ENCODE measurements at places on chromosomes 16 and 17.
A peak's percentile ranks its signal among the peaks of the same experiment; 100 is the strongest.

DNA sequence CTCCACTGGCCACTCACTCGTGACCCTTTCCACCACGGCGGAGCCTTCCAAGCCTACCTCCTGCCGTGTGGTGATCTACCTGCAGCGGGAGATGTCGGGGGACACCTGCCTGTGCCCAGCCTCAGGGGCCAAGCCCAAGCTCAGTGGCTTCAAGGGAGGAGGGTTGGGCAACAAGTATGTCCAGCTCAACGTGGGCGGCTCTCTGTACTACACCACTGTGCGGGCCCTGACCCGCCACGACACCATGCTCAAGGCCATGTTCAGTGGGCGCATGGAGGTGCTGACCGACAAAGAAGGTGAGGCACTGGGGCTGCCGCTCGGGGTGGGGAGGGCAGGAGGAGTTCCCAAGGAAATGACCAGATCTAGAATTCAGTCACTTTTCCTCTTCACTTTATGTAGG is 3.9 kb downstream of the TNFAIP1 start:
- no peak for DNase-seq

- no peak for DNase-seq
Observed at GRCh38 chr17:19370493-19370960, 7.8 kb upstream of the MAPK7 start.

DNA sequence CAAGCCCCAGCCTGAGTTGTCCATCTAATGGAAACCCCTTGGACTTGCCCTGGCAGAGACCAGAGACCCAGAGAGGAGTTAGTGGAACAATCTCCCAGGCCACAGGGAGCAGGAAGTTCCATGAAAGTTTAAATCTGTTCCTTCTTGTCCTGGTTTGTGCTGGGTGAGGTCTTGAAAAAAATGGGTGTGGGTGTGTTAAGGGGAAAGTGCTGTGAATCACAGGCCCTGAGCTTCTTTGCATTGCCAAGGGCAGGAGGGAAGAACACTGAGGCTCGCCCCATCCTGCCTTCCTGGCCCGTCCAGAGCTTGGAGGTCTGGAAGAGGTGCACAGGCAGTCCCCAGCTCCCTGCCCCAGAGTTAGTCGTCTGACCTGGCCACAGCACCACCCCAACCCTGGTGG is 2.3 kb downstream of the ADORA2B start:
- no peak for DNase-seq

- DNase-seq: no peak
Observed at GRCh38 chr16:59552164-59552563, 818.0 kb upstream of the GOT2 start.

DNA sequence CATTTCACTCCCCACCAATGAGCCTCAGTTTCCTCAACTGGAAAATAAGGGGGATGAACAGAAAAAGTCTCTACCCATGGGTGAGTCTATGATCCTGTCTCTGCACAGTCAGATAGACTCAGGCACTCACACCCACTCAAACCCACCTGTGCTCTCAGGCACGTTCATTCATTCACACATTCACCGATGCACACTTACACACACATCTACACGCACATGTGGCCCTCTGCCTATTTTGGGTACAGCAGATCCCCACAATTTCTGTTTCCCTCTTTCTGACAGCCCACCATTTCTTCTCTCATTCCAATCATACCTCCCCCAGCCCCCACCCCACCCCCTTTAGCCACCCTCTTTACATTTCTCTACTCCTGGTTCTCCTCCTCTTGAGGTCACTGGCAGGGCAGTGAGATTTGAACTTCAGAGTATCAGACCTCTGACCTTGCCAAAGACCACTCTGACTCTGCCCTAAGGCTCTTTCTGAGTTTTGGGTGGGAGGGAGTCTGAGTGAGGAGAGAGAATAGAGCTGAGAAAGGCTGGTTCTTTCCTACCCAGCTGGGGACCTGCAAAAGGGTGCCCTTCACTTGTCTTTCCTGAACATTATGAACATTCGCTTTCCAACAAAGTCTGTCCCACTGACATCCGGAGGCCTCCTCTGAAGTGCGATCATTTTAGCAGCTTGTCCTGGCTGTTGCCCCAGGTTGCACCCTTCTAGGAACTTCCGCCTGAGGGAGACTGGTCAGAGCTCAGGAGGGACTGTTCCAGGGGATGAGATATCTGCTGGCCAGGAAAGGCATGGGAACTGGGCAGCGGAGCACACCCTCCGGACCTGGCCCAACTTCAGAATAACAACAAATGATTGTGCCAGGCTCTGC is 10.1 kb upstream of the COL1A1 start:
- no peak for DNase-seq

DNA sequence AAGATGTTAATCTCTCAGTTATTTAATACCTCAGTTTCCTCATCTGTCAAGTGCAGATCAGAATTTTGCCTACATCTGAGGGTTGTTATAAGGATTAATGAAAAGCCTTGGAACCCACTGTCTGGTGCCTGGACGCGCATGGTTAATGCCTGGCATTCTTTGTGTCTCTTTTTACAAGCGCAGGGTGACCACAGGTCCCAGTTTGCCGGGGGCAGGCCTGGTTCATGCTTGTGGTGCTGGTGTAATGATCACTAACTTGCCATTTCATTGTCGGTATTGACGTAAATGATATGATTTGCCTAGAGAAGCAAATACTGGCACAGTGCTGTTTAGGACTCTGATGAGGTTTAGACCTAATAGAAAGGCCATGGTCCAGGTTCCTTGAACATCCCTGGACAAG is 23.1 kb downstream of the MRC2 start:
- DNase-seq: no peak

DNA sequence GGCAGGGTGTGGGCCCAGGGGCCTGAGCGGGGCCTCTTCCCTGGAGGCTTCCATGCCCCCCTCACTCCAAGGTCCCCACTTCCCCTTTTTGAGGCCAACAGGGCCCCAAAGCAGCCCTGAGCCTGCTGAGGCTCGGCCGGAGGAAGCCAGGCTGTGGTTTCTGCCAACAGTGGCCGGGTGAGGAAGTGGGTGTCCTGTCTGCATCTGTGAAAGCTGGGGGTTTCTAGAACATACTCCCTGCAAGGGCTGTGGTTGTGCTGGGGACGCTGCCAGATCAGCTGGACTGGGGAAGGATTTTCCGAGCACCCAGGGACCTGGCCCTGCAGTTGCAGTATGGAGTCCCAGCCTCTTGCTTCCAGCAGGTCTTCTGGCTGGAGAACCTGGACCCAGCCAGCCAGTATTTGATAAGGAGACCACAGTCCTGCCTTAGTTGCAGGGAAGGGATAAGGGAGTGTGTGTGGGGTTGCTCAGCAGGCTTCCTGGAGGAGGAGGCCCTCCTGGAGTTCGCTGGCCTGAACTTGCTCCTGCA is 15.7 kb downstream of the ADCY7 start:
- DNase-seq: peak; percentile 84

DNA sequence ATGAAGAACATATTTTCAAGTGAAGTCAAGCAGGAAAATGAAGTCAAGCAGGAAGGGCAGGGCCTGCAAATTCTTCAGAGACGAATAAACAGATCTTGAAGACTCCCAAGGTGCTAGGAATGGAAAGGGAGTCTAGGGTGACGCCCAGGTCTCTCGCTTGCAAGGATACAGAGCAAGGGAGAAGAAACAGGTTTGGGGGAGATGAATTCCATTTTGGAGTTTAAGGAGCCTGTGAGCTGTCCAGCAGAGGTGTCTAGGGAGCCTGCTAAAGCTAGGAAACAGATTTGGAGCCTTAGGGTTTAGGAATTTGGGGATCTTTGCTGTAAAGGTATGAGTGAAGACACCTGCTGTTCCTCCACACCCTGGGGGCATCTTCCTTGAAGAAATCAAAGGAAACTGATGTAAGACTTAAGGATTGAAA is 2.0 kb upstream of the UNKL start:
- no peak for DNase-seq

DNA sequence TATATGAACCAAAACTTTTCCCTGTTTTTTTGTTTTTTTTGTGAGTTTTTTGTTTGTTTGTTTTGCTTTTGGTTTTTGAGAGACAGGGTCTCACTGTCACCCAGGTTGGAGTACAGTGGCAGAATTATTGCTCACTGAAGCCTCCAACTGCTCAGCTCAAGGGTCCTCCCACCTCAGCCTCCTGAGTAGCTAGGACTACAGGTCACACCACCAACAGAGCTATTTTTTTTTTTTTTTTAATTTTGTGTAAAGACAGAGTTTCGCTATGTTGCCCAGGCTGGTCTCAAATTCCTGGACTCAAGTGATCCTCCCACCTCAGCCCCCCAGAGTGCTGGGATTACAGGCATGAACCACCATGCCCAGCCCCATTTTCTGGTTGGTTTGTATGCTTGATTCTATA is 28.6 kb downstream of the CMTM4 start:
- no peak for DNase-seq

- DNase-seq: no peak
Observed at GRCh38 chr17:74008196-74008595, 195.3 kb upstream of the RPL38 start.

- DNase-seq: no peak
Observed at GRCh38 chr16:54808890-54809289, 121.8 kb upstream of the IRX5 start.

DNA sequence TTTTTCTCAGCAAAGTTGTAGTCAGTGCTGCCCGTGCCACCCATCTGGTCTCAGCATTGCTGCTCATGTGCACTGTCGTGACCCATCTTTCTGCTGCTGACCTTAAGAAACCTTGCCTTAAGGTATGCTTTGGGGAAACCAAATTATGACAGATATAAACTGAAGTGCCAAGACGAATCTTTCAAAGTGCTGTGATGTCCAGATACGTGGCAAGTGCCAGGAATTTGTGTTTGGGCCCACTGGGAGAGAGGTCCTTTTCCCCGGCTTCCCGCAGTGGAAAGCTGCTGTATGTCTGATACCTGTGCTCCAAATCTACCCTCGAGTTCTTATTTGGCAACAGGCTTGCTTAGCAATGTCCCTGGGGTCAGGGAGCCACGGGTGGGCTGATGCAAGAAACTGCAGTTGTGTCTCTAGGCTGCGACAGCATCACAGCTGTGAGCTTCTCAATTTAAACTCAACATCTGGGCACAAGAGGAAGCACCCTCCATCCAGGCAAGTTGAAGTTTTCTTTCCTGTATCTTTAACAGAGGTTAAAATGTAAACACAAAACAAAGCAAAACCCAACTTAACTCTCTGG is 30.3 kb upstream of the TOX3 start:
- DNase-seq: no peak

GRCh38 chr16:84569382-84569987 is 48.4 kb downstream of the COTL1 start:
- no peak for DNase-seq

DNA sequence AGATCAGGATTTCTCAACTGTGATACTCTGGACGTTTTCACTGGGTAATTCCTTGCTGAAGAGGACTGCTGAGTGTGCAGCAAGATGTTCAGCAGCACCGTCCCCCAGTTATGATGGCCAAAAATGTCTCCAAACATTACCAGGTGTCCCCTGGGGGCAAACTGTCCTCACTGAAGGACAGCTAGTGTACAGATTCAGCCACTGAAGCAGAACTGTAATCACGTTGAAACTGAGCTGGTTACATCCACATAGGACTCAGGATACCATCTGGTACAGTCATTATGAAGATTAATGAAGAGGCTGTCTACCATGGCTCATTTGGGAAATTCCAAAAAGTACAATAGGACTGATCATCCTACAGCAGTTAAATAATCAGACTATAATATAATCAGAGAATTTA is 43.3 kb upstream of the GINS3 start:
- no peak for DNase-seq

DNA sequence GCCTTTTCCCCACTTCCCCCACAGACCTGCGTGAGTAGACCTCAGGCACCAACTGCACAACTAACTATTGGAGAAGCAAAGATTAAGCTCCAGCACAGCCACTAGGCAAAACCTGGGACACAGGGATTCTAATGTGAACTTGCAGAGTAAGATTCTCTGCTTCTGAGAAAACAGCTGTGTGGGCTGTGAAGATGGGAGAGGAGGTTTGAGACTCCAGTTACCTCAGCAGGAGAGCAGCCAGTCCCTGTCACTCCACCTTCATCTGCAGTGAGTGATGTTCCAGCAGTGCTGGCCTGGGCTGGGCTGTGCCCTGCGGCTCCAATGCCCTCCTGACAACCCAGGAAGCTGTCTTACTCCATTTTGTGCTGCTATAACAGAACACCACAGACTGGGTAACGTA is 18.0 kb upstream of the ABAT start:
- DNase-seq: no peak

GRCh38 chr16:14186007-14186794 is 115.1 kb downstream of the MRTFB start:
- DNase-seq: no peak

DNA sequence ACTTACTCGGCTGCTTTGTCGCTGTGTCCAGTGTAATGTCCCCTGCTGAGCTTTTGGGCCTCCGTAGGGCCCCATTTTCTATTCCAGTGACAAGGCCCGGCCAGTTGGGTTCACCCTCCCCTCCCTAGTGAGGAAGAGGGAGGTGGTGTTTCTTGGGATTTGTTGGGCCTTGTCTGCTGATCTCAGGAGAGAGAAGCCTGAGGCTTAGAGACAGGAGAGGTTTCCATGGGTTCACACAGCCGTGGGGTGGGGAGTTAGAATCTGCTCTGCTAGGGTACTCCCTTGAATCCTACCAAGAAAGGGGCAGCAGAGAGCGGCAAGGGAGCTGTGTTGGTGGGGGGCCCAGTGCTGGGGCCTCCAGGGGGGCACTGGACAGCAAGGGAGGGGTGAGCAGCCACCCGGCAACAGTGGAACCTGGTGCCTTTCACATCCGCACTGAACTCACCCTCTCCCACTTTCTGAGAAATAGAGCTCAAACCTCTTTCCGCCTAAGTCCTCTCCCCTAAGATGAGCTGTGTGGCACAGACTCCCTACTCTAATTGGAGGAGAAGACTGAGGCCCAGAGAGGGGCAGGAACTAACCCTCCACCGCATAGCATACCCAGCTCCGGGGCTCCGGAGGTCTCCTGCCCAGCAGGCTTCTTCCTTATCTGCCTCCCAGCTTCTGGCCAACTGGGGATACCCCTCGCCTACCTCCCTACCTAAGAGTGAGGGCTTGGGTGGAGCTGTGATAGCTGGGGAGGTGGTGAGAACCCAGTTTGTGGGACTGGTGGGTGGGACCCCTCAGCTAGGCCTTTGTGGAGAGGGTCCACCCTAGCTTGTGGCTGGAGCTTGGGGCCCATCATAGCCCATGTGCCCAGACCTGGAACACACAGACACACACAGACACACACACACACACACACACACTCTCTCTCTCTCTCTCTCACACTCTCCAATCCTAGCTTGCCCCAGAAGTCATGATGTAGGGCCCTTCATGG is 6.8 kb downstream of the TBKBP1 start:
- DNase-seq: no peak

DNA sequence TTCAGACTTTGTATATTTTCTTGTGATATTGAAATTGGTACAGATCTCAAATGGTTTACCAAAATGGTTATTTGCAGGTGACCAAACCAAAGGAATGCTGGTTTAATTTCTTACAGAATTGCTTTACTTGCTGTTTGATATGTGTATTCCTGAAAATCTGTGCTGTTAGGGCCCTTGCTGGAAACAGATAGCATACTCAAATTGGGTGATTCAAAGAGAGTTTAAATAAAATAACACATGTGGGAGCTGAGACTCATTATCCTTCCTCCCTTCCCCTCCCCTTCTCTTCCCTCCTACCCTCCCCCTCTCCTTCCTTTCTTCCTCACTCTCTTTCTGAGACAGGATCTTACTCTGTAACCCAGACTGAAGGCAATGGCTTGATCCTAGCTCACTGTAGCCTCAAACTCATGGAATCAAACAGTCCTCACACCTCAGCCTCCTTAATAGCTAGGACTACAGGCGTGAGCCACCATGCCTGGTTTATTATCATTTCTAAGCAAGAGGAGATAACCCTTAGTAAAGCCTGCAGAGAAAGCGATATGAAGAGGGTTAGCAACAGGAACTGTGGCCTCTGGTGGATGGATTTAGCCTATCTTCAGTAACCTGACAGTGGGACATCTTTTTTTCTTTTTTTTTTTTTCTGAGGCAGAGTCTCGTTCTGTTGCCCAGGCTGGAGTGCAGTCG is 141.9 kb downstream of the BCAS3 start:
- no peak for DNase-seq
